ENCODE measurements at places on chromosomes 7 and 10. TPM values are rescaled to one million over a fixed set of nuclear protein-coding genes. Genes with fewer than 3 reads are reported as not detected.
A peak's percentile ranks its signal among the peaks of the same experiment; 100 is the strongest.

The STEAP1B gene
- 3.2 TPM for total RNA-seq

The RSPH10B gene
- 1.1 TPM for total RNA-seq

- DNase-seq, result no peak
Observed at GRCh38 chr10:119398996-119399395, 143.5 kb downstream of the RGS10 start.

- no peak for DNase-seq
Observed at GRCh38 chr10:129936266-129936922, 27.7 kb downstream of the EBF3 start.

The PAXIP1 gene
- 32.6 TPM for total RNA-seq

The IKZF1 gene
- total RNA-seq, result 0.48 TPM

DNA sequence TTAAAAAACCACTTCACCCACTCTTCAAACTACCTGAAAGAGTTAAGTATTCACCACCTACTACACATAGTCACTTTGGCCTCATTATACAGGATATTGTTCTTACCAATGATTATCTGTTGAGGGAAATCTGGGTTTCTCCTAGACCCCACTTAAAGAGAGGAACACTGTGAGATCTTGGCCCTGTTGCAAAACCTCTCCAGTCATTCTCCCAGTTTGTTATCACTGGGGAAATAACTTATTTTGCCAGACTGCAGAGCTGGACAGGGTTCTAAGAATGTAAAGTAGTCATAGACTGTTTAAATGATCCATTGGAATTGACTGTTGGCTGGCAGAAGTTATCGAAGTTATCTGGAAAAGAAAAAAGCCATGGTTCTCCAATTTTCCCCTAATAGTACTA lies 143.8 kb downstream of the HGF start:
- no peak for DNase-seq

DNA sequence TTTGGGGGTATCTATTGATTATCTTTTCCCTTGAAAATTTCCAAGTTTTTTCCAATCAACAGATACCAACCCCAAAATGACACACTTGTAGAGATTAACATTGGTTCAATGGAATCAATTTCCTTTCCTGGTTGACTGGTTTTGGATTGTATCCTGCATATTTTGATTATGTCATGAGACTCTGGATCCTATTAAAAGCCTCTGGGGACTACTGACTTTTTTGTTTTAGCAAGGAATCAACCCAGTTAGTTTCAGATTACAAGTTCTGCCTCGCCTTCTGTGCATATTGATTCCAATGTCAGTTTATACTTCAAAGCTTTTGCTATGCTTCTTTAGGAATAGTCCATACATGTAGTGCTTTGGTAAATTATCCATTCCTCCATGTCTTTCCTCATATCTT lies 29.2 kb downstream of the COPG2 start:
- DNase-seq, result no peak

GRCh38 chr7:55473932-55474331 lies 98.4 kb downstream of the VOPP1 start:
- DNase-seq, result no peak

DNA sequence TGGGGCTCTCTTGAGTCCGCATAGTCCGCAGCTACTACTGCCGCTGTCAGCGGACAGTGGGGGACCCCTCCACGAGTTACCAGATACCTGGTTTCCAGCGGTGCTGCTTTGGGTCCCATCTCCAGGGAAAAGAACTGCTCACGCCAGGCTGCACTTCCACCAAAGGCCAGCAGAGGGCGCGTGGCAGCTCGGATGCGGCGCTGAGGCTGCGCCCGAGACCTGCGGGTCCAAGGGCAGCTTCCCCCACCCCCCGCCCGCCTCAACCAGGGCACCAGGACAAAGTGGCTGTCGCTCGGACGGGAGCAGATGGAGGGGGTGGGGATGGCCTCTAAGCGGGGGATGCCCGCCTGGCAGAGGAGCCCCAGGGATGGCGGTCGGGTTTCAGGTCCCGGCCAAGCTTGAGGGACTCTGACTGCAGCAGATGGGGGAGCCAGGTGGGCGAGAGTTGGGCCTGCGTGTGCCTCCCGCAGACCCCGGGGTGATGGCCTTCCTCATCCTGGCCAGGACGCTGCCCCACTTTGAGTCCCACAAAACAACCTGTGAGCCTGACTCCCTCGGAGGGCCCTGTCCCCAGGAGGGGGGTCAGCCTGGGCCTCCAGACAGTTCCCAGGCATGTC lies 23.8 kb upstream of the ZNF735 start:
- DNase-seq, result no peak

- DNase-seq, result no peak
Observed at GRCh38 chr10:121613456-121613855, 15.2 kb upstream of the FGFR2 start.

The ELAPOR2 gene
- 36.8 TPM for total RNA-seq

The DEPP1 gene
- total RNA-seq, result 1.7 TPM

The GTF2IRD2 gene
- 9.1 TPM for total RNA-seq

GRCh38 chr10:75234683-75235374 lies 928 bp downstream of the COMTD1 start:
- peak; percentile 73 for DNase-seq

- peak; percentile 74 for DNase-seq
Observed at GRCh38 chr7:44565097-44565794, 8.5 kb downstream of the DDX56 start.

The MORN4 gene
- total RNA-seq, result 11.9 TPM

GRCh38 chr10:115091161-115091560 lies 2.0 kb upstream of the ATRNL1 start:
- DNase-seq, result no peak

DNA sequence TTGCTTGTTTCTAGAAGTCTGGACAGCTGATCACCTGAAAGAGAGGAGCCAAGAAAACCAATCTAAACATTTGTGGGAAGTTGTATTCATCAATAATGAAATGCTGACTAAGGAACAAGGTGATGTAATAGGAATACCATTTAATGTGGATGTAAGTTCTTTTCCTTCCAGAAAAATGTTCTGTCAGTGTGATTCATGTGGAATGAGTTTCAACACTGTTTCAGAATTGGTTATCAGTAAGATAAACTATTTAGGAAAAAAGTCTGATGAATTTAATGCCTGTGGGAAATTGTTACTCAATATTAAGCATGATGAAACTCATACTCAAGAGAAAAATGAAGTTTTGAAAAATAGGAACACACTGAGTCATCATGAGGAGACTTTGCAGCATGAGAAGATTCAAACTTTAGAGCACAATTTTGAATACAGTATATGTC lies 39.8 kb upstream of the ZNF37A start:
- no peak for DNase-seq

DNA sequence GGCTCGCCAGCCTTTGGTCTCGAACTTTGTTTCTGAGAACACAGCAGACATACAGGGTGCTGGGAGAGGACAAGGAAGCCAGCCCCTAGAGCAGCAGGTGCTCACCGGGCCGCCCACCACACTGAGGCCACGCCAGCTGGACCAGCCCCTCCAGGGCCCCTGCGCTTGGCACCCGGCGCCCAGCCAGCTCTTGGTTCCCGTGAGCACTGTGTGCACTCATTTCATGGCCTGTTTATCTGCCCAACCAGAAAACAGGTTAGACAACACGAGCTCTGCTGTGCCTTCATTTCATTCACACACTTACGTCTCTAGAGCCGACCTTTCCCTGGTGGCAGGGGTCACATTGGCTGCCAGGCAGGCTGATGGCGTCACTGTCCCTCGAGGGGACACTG lies 104.0 kb downstream of the CYTH3 start:
- DNase-seq, result no peak

The DGKI gene
- total RNA-seq, result 0.77 TPM

The TWNK gene
- total RNA-seq, result 38.7 TPM

The HABP2 gene
- total RNA-seq, result not detected

DNA sequence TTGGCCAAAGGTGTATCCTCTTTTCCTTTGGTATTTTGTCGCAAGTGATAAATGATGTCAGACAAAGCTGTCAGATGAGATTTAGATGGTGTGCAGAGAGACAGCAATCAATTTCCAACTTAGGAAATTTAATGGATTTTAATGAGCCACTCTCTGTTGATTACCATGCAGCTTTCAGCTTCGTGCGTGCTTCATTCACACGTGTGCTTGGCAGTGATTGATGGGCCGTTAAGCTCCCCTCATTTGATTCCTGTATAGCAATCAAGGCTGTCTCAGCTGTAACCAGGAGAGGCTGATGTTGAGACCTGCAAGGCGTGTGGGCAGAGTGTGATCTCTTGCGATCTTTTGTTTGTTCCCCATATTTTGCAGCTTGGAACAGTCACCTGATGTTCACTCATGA lies 439.6 kb downstream of the CALN1 start:
- no peak for DNase-seq

GRCh38 chr10:119136084-119136483 lies 29.4 kb downstream of the SFXN4 start:
- DNase-seq, result no peak

- DNase-seq, result no peak
Observed at GRCh38 chr7:101901661-101902491, 84.5 kb downstream of the CUX1 start.

The C7orf57 gene
- 0.35 TPM for total RNA-seq

The CCDC172 gene
- 1.8 TPM for total RNA-seq

GRCh38 chr10:3896161-3896560 lies 111.2 kb upstream of the KLF6 start:
- DNase-seq, result no peak

- no peak for DNase-seq
Observed at GRCh38 chr7:49389871-49390479, 383.5 kb upstream of the VWC2 start.

DNA sequence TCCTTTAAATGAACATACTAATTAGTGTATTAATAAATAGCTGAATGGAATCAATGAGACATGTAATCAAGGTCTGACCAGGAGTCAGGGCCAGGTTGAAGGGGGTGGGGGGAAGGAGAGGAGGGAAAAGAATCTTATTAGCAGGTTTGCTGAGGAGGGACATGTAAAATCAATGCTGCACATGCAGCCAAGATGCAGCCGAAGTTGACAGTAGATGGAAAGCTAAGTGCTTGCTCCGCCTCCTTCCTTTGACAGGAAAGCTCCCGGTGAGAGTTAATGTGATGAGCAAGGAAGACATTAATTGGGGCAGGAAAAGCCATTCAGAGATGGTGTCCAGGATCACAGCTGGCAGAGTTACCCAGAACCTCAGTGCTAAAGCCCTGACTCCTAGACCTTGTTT lies 24.4 kb downstream of the PLXNA4 start:
- DNase-seq, result no peak

- peak; percentile 86 for DNase-seq
Observed at GRCh38 chr7:54839575-54840213, 80.7 kb upstream of the SEC61G start.

DNA sequence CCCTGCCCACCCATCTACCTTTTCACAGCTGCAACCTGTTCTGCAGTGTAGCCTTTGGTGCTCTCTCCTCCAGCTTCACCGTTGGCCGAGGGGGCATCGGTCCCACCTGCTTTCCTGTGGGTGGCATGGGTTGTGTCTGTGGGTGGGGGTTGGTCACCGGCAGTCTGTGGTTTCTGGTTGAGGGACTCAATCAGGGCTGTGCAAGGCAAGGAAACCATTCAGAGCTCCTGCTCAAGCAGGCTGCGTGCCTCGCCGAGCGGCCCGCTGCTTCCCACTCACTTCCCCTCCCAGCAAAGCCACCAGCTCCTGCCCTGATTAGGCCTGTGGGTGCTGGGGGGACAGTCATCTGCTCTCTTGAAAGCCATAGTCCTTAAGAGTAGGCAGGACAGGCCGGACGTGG lies 9.8 kb downstream of the DNAJB12 start:
- no peak for DNase-seq

DNA sequence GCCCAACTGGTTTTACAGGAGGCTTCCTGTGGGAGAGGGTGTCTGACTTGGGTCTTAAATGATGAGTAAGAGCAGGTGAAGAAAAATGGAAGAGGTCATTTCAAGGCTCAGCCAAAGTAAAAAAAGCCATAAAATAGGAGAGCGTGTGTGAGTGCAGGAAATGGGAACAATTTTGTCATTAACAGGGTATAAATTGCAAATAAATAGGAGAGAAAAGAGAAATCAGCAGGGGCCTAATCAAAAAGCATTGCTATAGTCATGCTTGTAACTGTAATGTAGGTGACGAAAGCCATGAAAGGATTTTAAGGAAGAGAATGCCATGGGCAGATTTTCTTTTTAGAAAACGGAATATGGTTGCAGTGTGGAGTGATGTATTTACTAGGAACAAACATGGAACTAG lies 15.7 kb upstream of the SEMA3A start:
- DNase-seq, result no peak

DNA sequence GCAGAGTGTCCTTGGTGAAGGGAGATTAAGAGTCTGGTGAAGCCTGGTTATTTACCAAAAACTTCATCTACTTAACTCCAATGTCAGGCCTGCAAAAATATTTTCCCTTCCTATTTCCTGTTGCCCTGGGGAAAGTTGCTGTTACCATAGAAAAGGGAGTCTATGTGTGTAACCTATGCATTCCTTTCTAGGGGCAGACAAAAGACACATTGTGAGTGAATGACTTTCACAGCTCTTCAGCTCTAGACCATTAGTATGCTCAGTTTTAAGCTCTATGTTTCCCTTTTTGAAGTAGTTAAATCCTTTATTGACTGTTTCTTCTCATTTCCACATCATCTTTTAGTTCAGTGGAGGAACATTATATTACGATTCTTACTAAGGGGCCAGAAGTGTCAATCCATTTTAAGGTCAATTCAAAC lies 45.6 kb upstream of the SGCE start:
- DNase-seq, result no peak

GRCh38 chr10:60797200-60797599 lies 18.9 kb downstream of the CDK1 start:
- DNase-seq, result no peak

DNA sequence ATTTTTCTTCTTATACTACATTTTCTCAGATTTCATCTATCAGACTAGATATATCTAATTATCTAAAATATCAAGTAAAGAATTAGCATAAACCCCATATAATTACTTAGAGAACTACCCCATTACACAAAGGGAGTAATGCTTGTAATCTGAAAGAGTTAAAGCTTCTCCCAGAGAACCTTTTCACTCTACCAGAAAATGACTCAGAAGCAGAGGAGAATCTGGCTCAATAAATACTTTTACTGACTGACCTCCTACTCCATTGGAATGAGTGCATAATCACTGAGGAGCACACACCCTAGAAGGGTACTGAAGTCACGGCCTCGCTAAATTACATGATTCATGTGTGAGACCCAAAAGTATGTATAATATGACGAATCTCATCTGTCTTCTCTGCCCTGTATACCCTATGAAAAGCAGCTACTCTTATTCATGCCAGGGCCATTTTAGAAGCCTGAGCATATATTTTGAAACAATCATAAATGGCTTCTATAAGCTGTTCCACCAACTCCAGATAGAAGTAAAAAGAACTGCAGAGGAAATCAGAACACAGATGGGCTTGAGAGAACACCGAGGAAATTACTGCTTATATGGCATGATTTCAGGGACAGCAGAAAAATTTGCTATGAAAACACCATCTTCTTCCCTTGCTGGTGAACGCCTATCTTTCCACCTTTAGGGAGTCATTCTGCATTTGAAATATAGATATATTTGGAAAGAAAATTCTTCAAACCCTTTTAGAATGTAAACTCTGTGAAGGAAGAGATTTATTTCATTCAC lies 32.7 kb downstream of the DNMBP start:
- no peak for DNase-seq

Data from H9 (cell line).